ENCODE measurements at places on chromosomes 4 and X.

DNA sequence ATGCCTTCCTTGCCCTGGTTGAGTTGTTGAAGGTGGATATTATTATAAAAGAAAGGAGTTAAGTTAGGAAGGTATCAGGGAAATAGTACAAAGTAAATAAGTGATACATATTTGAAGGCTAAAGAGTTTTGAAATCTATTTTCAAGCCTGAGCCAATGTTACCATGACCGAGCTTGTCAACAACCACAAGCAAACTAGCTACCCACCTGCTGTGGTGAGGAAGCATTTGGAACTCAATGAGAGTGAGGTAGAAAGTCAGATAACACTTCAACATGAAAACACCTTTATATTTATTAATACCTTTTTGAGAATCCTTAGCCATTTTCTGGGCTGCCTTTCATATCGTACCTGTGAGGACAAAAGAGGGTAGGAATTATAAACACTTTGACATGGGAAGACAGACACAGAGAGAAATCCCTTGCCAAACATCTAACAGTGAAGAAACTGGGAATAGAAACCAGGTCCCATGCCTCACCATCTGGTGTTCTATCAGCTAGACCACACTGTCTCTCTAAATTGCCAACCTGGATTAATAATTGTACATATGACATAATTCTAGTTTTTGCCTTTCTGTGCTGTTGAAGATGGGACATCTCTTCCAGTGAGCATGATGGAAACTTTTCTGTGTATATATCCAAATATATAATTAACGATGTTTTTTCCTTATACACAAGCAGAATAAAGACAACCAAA, 606.4 kb upstream of the NR3C2 start:
- DNase-seq: no peak

- no peak for DNase-seq
Observed at GRCh38 chrX:93242897-93243296, 430.5 kb downstream of the NAP1L3 start.

GRCh38 chrX:115311601-115312001, 22.1 kb downstream of the LUZP4 start:
- no peak for DNase-seq

DNA sequence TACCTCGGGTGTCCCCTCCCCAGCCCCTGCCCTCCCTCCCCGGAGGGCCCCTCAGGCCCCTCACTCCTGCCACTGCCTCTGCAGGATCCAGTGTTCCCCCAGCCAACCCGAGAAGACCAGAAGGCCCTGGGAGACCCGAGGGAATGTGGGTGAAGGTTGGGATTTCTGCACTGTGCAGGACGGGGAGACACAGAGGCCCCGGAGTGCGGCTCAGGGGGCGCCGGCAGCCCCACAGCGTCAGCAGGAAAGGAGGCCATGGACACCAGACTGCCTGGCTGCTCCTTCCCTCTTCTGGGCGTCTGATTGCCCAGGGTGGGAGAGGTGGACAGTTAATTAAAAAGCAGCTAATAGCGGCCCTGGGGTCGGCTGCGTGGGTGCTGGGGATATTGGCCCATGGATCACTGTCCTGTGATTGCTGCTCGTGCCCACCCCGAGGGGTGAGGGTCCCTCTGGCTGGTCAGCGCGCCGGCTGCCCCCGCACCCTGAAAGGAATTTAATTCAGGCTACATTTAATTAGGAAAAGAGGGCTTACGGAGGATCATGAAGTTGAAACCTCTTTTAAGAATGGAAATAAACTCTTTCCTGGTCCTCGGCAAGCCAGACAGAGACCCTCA, 57.8 kb upstream of the NKX1-1 start:
- peak; percentile 30 for DNase-seq

DNA sequence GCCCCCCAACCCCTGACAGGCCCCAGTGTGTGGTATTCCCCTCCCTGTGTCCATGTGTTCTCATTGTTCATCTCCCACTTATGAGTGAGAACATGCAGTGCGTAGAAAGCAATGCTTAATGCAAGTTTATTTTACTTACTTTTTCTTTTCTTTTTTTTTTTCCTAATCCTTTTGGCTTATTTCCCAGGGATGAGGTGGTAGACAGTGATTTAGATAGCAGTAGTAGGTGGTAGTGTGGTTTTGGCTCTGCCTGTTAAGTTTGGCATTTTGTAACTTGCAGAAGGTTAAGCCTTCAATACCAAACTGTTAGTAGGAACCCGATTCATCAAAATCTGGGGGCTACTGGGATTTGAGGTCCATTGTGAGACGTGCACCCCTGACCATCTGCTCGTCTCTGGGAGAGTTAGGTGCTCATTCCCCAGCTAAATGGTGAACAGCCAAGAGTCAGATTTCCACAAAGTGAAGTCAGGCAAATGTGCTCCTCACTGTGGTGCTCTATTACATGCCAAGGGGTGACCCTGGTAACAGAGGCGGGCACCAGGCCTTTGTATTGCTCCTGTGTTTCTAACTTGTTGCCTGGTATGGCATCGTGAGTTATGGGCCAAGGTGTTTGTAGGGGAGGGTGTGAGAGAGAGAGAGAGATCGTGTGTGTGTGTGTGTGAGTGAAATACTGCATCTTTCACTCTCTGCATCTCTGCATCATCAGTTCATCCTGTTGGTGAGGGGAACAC, 70.3 kb downstream of the PHOX2B start:
- no peak for DNase-seq

DNA sequence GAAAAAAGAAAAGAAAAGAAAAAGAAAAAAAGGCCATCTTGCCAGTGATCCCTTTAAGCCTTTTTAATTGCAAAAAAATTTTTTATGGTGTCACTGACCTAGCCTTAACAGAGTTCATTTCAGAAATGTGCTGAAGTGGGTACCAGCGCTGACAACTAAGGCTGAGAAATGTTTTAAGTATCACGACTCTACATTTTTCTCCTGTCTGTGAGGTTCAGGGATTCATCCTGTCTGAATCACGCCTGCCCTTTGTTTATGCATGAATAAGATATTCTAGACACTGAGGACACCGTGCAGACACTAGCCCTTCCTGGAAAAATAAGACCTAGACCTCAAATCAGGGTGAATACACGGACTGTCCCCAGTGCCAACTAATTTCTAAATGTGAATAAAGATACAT, 154.4 kb upstream of the NOCT start:
- no peak for DNase-seq

GRCh38 chr4:122623637-122624166, 2.8 kb upstream of the IL21 start:
- no peak for DNase-seq
